ENCODE measurements at places on chromosomes 12 and 14.

DNA sequence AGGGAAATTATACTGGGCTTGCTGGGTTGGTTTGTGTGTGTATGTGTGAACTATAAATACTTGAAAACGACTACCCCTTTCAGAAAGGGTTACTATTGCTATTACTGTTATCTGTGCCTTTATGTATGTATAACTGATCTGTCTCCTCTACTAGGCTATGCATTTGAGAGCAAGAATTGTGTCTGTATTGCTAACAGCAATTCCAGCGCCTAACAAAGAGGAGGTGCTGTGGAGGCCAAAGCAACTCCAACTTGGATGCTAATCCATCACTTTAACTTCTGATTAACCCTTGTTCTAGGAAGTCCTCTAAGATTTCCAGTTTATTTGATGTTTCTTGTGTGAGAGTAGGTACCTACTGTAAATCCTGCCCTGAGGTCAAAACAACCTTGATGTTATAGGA is 313.9 kb downstream of the PCNX1 start:
- DNase-seq: no peak

- no peak for DNase-seq
Observed at GRCh38 chr14:92385561-92385960, 62.6 kb downstream of the SLC24A4 start.

DNA sequence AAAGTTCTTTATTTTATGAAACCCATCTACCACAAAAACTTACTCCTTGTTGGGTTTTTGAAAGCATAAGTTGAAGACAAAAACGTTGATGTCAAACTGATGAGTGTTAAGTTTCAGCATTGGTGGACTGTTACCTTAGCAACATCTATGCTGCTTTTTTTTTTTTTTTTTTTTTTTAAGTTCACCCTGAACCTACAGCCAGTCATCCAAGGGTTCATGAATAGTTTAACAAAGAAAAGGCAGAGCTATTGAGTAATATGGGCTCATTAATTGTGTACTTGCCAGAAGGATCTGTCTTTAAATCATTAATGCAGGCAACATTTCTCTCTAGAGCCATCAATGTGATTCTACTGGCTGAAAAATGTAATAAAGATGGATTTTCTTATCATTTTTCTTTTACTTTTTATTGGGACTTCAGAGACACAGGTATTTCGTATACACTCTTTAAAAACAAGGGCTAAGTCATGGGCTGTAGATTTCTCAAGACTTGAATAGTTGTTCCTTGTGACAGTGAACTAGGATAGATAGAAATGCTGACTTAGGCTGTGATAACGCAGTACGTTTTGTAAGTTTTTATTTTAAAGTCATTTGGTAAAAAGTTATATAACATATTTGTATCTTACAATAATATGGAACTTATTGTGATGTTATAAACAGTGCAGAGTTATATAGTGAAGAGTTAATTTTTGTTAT is at the start of gene PTPRQ:
Gene PTPRQ, plus strand, starts transcription at position 262 of the 693 bp plus-strand sequence. Its CDS starts 111 bp downstream, at position 373.
- DNase-seq: no peak

- DNase-seq: no peak
Observed at GRCh38 chr12:121578230-121579189, 2.3 kb downstream of the KDM2B start.
